ENCODE measurements at places on chromosomes 2 and 18. TPM values are rescaled to one million over a fixed set of nuclear protein-coding genes. Genes with fewer than 3 reads are reported as not detected.

Gene POTEI
- under 0.01 TPM for total RNA-seq

Gene CDCA7
- total RNA-seq, result 6.4 TPM

Gene IL37
- total RNA-seq, result not detected

Gene RTP5
- total RNA-seq, result 0.16 TPM

Gene DNAH7
- total RNA-seq, result 1.8 TPM

Gene NRP2
- 146 TPM for total RNA-seq

Gene INHBB
- 0.20 TPM for total RNA-seq

Gene GAL3ST2
- 364 TPM for total RNA-seq

Gene UCN
- 2.2 TPM for total RNA-seq

Gene RPRM
- not detected for total RNA-seq

Gene SRD5A2
- not detected for total RNA-seq

Gene HOXD12
- not detected for total RNA-seq

Gene NAT8
- not detected for total RNA-seq

Gene CHRND
- not detected for total RNA-seq

Gene PRKAG3
- not detected for total RNA-seq

Gene HAAO
- 1.9 TPM for total RNA-seq

Gene VIT
- 1.4 TPM for total RNA-seq

Gene RGPD3
- total RNA-seq, result 0.75 TPM

Gene NRBP1
- 38.4 TPM for total RNA-seq

Gene LRP2
- not detected for total RNA-seq

Gene CERKL
- not detected for total RNA-seq

Gene CPLX4
- not detected for total RNA-seq

Gene CRIM1
- 76.6 TPM for total RNA-seq

Gene CRYGC
- not detected for total RNA-seq

Gene KLHL41
- total RNA-seq, result 1.1 TPM
